ENCODE measurements at places on chromosomes 13 and 19.

- DNase-seq: no peak
Measured at GRCh38 chr13:75371203-75371602, 110.8 kb downstream of the TBC1D4 start.

DNA sequence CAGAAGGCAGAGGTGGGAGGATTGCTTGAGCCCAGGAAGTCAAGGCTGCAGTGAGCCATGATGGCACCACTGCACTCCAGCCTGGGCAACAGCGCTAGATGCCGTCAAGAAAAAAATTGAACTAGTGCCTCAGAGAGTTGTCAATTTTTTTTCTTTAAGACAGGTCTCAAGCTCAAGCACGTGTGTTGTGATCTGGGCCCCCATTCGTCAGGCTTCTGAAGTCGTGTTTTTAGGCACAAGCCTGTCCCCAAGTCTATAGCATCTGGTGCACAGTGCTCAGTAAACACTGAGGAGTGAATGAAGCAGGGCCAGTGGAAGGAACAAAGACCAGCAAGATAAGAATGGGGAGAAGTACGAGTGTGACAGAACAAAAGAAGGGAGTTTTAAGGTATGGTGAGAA lies 23.7 kb upstream of the LAMP1 start:
- DNase-seq: no peak

DNA sequence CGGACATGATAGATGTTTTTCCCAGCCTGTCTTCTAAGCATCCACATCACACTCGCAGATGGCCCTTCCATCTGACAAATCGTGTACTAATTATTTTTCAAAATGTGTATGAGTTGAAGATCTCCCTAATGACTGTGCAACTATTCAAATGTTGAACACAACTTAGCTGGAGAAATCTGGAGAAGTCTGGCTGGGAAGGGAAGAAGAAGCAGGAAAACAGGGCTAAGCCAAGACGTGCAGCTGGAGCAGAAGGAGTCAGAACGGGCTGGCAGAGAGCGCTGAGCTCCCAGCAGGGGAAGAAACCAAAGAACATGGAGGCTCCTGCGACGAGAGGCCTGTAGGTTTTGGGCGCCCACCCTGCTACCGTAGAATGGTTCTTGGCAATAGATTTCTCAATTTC lies 13.2 kb upstream of the LATS2 start:
- no peak for DNase-seq

GRCh38 chr19:12137221-12137940 lies 2.8 kb downstream of the ZNF20 start:
- no peak for DNase-seq

DNA sequence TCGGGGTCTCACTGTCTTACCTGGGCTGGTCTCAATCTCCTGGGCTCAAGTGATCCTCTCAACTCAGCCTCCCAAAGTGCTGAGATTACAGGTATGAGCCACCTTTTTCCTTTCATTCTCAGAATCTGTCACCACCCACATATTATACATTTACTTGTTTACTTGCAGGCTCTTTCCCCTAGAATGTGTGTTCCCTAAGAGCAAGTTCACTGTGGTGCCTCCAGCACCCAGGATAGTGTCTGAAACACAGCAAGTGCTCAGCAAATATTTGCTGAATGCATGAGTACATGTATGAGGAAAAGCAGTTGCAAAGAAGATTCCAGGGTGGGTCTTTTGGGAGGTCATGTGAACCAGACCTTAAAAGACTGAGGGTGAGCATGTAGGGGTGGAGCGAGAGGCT lies 96.8 kb downstream of the RGCC start:
- DNase-seq: no peak

GRCh38 chr19:532561-533363 lies 1.2 kb downstream of the CDC34 start:
- DNase-seq: peak; percentile 44

Data from DMS 273 treated with DMSO at 0.1 percent for 48 hours (cell line).